NCI-H1694 (cell line): ENCODE measurements at places on chromosomes 13 and 19.

DNA sequence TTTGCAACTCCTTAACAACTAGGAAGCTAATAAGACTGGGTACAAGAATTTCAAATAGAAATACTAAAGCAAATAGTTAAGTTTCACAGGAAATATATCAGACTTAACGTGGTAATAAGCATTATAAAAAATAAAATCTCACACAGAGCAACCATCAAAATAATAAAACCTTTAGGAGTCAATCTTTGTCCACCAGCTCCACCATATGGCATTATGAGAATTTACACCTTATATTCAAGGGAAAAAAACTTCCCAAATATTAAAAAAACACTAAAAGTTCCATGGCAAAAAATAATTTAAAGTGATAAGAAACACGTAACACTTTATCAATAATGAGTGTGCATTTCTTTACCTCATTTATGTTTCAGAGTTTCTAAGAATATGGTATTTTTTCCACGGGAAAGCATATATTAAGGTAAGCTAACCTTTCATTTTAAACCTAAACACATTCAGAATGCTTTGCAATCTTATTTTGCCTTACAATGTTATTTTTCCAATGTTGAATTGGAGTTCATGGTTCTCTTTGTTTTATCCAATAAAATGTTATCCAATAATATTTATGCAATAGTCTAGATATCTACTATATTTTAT is 423.2 kb upstream of the SGCG start:
- no peak for DNase-seq

DNA sequence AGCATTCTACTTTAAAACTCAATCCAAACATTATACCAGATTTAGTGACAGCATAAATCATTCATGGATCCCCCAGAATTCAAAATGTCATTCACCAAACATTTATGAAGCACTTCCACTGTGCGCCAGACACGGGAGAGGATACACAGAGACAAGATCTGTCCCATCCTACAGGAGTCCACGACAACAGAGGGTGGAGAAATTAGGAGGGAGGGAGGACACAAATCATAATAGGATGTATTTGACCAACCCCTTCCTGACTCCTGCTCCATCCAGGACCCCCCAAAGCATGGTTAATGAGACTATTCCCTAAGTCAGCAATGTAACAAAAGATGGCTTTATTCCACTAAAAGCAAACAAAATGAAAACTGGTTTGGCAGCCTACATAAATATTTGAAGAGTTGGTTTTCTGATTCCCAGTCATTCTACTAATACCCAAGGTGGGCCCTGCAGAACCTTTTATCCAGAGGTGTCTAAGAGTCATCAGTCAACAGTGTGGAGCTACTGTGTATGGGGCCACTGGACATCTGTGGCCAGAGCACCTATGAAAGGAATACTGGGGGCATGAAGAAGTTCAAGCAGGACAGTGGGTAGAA is 62.8 kb upstream of the DOCK9 start:
- DNase-seq: no peak

GRCh38 chr19:14113762-14114414 is 3.7 kb downstream of the PRKACA start:
- DNase-seq: no peak

GRCh38 chr13:40389081-40389641 is 277.3 kb downstream of the FOXO1 start:
- no peak for DNase-seq

DNA sequence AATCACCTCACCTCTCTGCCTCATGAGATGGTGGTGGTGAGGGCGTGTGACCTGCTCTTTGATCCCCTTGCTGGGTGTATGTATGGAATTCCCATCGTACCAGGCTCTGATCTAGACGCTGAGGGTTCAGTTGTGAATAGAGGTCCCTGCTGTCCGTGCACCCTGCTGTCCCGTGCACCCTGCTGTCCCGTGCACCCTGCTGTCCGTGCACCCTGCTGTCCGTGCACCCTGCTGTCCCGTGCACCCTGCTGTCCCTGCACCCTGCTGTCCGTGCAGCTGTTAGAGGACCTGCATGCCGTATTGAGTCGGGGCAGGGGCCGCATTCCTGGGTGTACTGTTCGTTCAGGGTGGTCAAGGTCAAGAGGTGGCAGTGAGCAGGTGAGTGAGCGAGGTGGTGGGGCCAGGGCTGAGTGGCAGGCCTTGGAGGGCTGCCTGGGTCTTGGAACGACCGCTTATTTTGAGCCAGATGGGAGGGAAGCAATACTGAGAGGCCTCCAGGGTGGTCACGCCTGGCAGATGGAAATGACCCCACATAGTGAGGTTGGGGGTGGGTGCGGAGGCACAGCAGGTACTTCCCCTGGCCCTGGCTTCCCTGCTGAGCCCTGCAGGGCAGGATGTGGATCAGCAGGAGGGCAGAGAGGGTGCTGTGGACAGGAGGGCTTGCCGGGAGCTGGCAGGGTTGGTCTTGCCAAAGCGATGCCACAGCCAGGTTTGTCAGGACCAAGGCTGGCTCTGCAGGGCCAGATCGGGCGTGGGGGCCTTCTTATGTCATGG is 4.6 kb upstream of the EPN1 start:
- DNase-seq: no peak

GRCh38 chr19:17078920-17079709 is 3.5 kb downstream of the MYO9B start:
- no peak for DNase-seq

- no peak for DNase-seq
These were observed 76.2 kb downstream of the C13orf42 start for GRCh38 chr13:51034906-51035305.

DNA sequence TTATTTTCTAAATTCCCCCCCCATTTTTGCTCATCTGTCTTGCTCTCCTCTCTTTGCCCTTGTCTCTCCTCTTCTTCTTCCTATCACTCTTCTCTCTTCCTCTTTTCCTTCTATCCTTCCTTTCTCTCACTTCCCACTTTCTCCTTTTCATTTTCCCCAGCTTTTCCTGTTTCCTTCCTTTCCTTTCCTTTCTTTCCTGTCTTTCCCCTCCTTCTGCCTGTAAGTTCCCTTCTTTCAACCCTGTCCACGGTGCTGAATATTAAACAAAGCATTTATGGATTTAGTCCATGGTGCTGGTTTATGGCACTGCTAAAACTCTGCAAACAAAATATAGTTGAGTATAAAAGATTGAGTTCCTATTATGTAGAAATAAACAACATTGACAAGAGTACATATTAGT is 27.6 kb downstream of the SCEL start:
- DNase-seq: no peak

GRCh38 chr19:15769586-15769985 is 17.9 kb upstream of the OR10H5 start:
- DNase-seq: no peak

- no peak for DNase-seq
These were observed 5.8 kb upstream of the USE1 start for GRCh38 chr19:17209126-17210036.

DNA sequence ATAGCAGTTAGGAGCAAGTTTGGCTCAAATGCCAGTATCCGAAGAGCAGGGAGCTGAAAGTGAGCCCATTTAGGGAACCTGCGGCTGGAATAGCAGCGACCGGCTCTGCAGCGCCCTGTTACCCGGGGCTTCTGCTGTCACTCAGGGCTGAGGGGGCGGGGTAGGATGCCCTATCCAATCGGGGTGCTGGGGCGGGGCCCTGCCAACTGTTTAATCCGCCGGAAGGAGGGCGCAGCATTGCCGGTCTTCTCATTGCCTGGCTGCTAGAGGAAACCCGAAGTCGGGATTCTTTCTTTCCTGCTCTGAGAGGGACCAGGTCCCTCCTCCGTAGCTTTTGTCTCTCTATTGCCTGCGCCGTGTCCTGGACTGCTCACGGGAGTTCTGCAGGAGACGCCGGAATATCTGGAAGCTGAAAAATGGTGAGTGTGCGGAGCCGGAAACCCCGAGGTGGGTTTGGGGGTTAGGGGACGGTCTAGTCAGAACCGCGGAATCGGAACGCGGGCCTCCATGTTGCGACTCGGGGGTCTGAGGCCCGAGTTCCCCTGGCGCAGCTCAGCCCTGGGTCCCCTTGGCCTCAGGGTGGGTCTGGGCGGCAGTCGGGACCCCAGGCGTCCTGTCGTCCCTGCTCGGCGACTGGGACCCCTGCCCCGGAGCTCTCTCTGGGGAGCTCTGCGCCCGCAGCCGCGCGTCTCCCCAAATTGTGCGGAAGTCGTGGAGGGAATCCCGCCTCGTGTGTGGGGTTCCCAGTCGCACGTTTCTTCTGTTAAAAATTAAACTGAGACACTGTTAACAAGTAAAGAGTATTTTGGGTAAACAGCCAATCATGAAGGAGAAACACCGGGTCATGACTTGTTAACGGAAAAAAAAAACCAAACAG is 22.8 kb downstream of the ZNF763 start:
- no peak for DNase-seq

GRCh38 chr13:91136806-91137205 is 210.7 kb upstream of the MIR17HG start:
- no peak for DNase-seq

GRCh38 chr13:40170982-40171381 is 495.5 kb downstream of the FOXO1 start:
- no peak for DNase-seq

GRCh38 chr19:40982594-40983101 is 8.4 kb upstream of the CYP2B6 start:
- no peak for DNase-seq

DNA sequence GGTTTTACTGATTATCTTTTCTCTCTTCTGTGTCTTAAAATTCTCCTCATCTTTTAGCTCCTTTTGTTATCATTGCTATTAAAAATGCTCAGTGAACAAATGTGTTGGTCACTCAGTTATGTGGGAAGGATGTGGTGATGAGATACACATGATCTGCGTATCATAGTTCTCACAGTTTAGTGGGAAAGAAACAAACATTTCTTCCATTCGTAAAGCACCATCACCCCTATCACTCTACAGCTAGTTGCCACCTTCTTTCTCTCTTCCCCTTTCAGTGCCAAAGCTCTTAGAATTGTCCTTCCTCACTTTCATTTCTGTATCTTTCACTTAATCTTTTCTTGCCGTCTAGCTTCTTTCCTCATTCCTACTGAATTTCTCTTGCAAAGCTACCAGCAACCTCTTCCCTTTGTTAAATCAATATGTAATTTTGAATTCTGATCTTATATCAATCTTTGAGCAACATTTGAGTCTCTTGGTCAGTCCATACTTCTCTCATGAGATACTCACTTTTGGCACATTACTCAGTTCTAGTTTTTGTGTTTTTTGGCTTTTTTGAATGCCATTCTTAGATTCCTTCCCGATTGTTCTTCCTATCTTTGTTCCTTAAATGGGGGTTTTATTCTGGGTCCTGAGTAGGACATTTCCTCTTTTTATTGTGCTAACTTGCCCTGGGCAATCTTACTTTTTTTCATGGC is 122.3 kb downstream of the PCCA start:
- DNase-seq: no peak

- DNase-seq: no peak
These were observed at the start of gene OR7G3 for GRCh38 chr19:9126900-9127405. Gene OR7G3, minus strand, starts transcription at chr19:9126950. Its CDS starts 0 bp downstream, at chr19:9126950.

- peak; percentile 72 for DNase-seq
These were observed 7.5 kb upstream of the ARHGEF18 start for GRCh38 chr19:7340959-7341837.

- no peak for DNase-seq
These were observed 95.7 kb downstream of the SLC10A2 start for GRCh38 chr13:102970542-102970941.

- peak; percentile 37 for DNase-seq
These were observed 8.7 kb upstream of the INSL3 start for GRCh38 chr19:17829855-17830566.

GRCh38 chr13:104831831-104832230 is 1703.6 kb downstream of the EFNB2 start:
- no peak for DNase-seq

- DNase-seq: no peak
These were observed 44.9 kb upstream of the ZNF91 start for GRCh38 chr19:23440207-23440606.

DNA sequence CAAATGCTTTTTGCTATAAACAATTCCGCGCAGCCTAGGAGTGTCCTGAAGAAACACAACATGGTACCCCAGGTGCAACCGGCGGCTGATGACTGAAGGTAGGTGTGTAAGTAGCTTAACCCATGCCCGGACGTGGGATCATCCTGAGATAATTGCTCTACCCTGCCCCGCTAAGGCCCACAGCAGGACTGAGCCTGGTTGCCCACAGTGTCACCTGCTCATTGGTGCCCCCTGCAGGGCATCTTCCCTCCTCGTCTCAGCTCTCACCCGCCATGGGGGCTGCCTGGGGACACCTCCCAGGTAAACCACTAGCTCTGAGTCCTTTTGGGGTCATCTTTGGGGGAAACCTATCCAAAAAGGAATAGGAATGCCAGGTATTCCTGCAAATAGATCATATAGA is 22.3 kb downstream of the TMEM161A start:
- no peak for DNase-seq

GRCh38 chr19:11535792-11536595 is 2.7 kb upstream of the CNN1 start:
- peak; percentile 12 for DNase-seq

DNA sequence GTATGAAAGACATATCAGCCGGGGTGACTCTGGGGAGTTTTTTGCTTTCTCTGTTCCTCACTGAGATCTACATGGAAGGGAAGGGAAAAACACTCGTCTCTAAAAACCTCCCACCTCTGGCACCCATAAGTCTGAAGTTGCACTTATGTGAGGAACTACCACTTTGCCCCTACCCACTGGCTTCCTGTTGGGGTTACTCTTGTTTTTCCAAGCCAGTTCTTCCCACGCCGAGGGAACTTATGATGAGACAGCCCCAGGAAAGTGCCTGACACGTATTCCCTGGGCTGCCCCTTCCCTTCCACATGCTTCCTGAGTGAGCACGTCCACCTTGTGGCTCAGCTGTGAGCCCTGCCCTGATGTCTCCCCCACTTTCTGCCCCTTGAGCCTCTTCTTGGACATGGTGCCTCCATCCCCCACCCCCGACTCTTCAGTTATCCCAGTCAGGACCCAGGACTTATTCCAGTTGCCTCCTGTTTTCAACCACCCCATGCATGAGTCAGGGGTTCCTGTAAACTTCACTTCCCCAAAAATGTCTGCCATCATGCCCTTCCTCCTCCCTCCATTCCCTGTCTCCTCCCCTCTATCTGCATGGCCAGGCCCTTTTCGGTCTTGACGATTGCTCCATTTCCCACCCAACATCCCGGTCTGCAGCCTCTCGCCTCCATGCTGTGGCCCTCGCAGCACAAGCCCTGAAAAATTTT is 5.1 kb upstream of the SIGLEC7 start:
- DNase-seq: no peak
